ENCODE measurements at places on chromosomes 7 and 10. TPM values are rescaled to one million over a fixed set of nuclear protein-coding genes. Genes with fewer than 3 reads are reported as not detected.

Gene NUDT5
- total RNA-seq = 37.4 TPM

Gene DNAH11
- 0.32 TPM for total RNA-seq

Gene HABP2
- total RNA-seq = not detected

Gene ENTPD7
- total RNA-seq = 26.2 TPM

Gene ELN
- 483 TPM for total RNA-seq

Gene ACSL5
- total RNA-seq = 38.8 TPM

Gene IL15RA
- total RNA-seq = 3.5 TPM

Gene GPR158
- 0.69 TPM for total RNA-seq

Gene HTR5A
- not detected for total RNA-seq

DNA sequence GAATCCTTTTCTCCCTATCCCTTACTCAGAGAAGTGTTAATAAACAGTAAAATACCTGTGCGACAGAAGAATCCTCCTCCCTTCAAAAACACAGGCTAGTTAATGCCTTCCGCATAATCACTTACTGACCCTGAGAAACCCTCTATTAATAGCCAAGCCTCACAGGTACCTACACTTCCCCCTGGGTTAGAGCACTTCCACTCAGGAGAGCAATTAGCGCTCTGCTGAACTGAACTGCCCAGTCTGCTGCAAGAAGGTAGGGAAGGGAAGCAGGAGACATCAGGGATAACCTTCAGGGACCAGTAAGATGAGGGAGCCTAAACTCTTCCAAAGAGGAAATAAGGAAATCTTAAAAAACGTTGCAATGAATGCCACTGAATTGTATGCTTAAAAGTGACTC is 39.6 kb downstream of the KIAA1549 start:
- no peak for DNase-seq

DNA sequence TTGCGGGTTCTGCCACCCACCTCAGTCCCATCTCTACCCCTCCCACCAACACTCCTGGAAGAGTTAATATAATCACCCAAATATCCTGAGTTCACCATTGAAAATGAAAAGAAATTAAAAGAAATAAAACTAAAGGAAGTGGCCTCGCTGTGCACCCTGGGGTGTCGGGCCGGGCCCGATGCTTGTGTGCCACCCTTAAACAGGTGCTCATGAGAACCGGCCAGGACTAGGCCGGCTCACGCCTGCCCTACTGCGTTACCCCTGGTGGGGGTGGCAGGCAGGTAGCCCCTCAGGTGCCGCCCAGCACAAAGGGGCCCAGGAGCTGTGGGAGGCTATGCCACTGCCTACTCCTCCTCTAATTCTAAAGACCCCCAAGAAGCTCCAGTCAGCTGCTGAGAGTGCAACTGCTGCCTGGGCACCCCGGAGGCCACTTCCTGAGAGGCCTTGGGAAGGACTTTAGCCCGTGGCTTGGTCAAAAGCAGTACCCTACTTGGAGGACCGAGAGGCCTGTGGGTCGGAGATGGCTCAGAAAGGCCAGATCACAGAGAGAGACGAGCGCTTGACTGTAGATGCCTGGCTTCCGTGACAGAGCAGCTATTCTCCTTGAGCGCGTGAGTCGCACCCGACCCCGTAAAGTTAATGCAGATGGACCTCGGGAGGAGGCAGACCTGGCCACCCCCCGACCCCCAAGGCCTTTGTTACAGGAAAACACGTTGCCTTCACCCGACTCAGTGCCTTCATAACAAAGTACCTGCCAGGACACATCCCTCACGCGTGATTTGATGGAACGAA is 51.0 kb upstream of the PPP2R2D start:
- DNase-seq = no peak

- no peak for DNase-seq
Observed at GRCh38 chr10:70751991-70752390, 33.2 kb downstream of the TBATA start.

DNA sequence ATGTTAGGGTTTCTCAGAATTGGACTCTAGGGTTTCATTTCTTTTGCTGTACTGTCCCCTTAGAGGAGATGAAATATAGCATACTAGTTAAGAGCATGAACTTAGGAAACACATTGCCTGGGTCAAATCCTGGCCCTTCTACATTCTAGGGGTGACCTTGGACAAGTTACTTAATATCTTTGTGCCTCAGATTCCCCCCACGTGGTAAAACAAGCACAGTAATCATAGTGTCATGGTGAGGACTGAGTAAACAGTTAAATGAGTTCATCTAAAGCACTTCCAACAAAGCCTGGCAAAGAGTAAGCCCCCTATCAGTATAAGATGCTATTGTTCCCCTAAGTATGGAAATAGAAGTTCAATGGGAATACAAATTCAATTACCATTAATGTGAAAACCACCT is 5.1 kb downstream of the DPY19L1 start:
- DNase-seq = no peak

- no peak for DNase-seq
Observed at GRCh38 chr10:70814126-70814525, 1.6 kb upstream of the SGPL1 start.

- DNase-seq = no peak
Observed at GRCh38 chr7:71706597-71706975, 574.6 kb downstream of the GALNT17 start.

Measured in urinary bladder (tissue), 4 donors.